T47D (cell line): ENCODE measurements at places on chromosomes 6 and 20.

DNA sequence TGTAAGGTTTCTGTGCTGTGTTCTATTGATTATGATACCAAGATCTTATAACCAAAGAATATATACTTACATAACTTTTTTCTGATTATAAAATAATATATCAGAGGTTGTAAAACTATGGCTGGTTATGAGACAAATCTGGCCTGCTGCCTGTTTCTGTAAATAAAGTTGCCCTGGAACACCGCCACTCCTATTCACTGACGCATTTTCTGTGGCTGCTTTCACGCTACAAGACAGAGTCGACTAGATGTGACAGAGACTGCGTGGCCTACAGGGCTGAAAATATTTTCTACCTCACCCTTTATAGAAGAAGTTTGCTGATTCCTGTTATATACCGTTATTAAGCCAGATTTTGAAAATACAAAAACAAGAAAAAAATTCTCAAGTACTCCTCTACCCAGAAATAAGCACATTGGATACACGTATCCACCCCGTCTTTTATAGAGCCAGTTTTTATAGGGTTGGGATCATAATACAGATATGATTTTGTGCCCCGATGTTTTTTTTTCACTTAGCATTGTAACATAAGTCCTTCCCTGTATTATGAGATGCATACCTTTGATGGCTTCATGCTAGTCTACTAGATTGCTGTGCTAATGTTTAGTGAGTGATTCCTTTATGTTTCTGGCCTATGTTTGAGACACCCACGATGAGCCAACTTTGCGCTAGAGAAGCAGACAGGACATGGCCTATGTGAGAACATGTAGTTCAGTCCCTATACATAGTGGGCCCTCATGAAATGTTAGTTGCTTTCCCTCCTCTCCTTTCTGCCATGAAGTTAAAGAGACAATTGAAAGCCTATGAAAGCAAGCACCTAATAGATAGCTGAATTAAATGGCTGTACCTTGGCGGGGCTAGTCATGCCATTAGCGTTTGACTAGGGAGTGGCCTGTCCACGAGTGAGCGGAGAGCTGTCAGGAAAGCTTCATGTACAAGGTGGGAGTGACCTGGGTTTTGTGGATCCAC is 98.1 kb upstream of the KCNK16 start:
- no peak for DNase-seq

DNA sequence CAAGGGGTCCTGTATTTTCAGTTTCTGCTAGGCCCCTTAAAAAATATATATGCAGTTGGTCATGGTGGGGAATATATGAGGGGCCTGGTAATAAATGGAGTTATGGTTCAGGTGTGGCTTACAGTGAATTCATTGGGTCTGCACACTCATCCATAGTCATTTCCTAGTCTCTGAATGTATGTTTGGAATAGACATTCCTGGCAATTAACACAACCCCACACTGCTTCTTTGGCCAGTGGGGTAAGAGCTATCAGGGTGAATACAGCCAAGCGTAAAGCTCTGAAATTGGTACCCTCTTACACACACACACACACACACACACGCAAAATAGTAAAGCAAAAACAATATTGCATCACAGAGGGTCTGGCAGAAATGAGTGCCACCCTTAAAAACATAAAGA is 56.5 kb downstream of the QRSL1 start:
- DNase-seq, result no peak

DNA sequence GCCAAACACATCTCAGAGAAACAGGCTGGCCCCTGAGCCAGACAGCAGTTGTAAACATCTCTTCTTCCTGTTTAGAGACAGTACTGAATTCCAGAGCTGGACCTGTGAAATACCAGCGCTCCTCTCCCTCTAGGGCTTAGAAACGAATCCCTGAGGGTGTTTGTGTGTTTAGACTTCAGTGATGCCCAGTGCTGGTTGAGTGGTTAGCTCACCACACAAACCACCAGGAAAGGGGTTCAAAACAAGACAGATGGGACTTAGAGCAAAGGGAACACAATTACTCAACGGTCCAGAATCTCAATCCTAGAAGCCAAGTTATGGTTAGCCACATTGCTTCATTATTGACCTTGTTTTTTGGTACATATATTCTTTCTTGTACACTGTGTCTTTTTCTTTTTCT is 108.7 kb upstream of the TMEM170B start:
- peak; percentile 70 for DNase-seq

DNA sequence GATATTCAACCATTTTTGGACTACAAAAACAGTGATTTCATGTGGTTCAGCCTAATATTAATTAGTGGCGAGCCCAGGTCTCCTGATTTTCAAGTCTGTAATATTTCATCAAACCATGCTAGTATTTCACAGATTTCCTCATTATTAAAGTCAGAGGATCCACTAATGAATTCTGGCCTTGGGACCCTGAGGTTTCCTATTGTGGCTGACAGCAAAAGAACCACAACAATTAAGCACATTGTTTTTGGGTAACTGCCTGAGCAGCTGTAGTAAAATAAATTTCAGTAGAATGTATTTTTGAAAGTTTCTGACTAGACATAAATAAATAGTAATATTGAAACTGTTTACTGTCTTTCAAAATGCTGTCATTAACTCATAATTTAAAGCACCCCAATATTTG is 630.7 kb upstream of the MMS22L start:
- no peak for DNase-seq

DNA sequence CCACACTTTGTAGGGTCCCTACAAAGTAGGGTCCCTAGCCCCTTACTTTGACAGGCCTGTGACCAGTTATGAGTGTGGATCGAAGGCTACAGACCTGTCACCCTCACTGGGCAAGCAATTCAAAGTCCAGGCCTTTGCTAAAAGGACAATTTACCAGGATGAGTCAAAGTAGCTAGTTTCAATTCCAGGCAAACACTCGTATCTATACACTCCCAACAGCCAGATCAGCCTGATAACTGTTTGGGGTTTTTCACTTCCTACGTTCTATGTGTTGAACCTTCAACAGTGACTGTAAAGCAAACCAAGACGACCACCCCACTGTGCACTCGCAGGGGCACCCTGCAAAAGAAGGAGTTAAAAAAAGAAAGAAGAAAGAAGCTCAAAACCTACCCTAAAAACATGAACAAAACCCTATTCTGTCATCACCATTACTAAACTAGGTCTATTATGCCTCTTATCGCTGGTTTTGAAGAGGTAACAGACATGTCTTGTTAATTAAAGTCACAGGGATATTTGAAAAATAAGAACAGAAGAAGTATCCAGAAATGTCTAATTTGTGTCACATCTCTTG is 3.2 kb downstream of the GFOD1 start:
- DNase-seq, result no peak

DNA sequence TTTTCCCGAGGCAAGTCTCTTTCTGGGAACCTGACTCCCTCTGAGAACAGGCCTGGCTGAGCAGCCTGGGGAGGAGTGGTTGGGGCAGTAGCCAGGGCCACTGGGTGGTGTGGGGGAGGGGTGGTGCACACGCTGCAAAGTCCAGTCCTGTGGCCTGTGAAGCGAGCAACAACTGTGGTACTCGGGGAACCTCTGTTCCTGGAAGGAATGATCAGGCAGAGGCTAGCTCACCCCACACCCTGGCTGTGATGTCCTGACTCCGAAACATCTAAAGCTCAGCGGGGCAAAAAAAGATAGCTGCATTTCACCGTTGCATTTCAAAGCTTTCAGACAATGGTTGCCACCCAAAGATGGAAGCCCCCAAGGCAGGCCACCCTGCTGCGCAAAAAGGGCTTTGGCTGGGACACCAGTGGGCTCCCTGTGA is 25.5 kb downstream of the PCK1 start:
- no peak for DNase-seq

- no peak for DNase-seq
Observed at GRCh38 chr6:77231438-77232305, 231.6 kb downstream of the HTR1B start.

DNA sequence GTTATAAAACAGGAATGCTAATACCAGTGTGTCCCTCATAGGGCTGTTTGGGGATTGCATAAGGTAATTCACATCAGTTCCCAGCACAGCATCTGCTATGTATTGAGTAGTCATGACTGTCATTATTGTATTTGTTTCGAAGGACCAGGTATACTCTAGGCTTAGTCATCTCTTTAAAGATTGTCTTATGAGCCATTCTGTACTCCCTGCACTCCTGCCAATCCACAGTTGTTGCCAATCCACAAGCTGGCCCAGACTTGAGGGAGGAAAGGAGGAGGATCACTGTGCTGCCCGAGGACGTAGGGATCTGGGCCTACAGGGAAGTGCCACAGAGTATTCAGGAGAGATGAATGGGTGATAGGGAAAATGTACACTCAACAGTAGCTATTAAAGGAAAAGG is 113.0 kb upstream of the TIAM2 start:
- no peak for DNase-seq

GRCh38 chr6:145866456-145867396 is 52.1 kb upstream of the FBXO30 start:
- DNase-seq, result no peak

DNA sequence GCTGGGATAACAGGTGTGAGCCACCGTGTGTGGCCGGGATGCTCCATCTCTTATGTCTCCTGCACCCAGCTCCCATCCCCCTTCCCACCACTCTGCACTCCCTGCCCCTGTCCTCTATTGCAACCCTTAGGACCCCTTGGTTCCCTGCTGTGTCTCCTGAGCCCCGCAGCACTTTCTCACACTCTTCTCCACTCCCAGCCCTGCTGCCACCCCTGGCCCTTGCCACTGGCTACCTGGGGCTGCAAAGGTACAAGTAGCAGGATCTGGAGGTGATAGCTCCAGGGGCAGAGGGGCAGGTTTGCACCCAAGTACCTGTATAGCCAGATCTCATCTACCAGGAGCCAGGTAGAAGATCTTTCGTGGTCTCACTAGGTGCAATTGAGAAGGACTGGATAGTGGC is 6.6 kb upstream of the CPXM1 start:
- no peak for DNase-seq

DNA sequence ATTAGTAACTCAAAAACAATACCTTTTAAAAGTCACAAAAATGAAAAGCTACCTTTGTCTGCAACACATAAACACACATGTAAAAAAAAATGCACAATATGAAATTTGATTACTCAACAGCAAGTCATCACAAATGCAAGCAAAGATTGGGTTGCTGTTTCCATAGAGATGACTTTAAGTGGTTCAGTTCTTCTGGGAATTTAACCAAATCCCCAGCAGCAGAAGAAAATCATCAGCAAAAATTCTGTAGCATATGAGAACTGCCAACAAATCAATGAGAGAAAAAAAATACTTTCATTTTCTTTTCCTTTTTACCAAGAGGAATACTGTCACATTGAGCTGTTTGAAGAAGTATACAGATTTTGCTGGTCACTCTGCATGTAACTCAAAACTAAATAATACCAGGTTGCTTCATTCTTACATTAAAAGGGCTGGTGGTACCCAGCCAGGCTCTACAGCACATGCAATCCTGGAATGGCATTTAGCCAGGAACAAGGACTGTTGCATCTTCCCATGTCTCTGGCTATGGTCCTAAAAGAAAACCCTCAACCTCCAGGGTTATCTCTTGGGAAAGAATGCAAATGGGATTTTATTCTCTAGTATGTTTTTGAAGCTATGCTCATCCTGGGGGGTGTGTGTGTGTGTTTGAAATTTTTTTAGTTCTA is 158.3 kb downstream of the OPRM1 start:
- no peak for DNase-seq

GRCh38 chr6:126631363-126631762 is 291.4 kb downstream of the CENPW start:
- DNase-seq, result no peak

DNA sequence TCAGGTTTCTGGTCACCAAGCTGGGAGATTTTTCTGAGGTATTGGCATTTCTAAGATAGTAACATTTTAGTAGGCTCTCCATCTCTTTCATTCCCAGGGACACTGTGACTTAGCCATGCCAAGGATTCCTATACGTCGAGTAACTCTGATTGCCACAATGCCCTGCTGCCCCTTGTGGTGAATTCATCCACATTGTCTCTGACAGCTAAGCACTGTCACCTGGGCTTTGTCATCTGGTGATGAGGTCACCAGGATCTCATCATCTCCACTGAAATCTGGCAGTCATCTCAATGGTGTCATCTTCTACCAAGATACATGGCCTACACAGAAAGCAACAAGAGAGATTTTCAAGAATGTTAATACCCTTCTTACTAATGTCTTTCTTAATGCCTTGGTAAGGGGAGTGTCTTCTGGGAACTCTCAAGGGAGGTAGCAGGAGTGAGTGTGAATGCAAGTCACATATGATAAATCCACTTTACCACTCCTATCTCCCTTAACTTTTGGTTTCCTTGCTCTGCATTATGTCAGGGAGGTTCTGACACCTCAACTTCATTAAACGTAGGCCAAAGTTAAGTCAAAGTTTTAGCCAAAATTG is 246.7 kb downstream of the CD109 start:
- no peak for DNase-seq
